ENCODE measurements at places on chromosomes 2 and 18.

GRCh38 chr18:58900015-58900649, 35.5 kb downstream of the ZNF532 start:
- DNase-seq: no peak

- DNase-seq: peak; percentile 84
Observed at GRCh38 chr18:2636126-2636631, 19.3 kb upstream of the SMCHD1 start.

- DNase-seq: no peak
Observed at GRCh38 chr2:156329031-156329926, 3.2 kb downstream of the NR4A2 start.

DNA sequence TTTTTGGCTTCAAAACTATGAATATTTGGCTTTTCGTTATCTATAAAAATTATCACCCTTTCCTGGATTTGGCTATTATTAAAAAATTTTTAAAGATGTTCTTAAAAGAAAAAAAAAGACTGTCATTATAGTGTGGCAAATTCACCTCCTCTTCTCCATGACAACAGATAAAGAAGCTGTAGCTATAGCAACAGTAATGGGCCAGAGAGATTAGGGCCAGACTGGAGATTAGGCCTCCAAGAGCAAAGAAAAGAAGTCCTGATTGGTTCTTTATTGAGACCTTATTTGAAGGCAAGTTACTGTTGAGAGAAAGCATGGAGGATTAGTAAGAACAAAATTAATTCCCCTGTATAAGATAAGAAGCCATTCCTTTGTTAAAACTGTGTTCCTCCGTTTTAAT, 812.5 kb downstream of the DCC start:
- DNase-seq: no peak

- DNase-seq: no peak
Observed at GRCh38 chr2:7738596-7738995, 821.4 kb downstream of the RNF144A start.
